ENCODE measurements at places on chromosomes 7 and 10.

DNA sequence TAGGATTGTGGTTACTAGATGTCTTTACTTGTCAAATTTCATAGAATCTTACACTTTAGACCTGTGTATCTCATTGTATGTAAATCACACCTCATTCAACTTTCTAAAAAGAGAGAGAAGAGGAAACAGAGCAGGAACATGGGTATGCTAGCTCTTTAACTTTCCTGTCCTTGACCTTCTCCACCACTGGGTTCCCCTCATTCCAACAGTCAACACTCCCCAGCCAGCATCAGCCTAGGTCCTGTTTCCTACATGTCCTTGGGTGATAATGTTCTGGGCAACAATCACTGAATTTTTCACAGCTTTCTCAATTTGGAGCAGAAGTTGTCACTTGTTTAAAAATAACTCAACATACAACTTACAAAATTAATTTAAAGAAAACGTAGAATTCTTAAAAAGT lies 9.2 kb upstream of the UNC5B start:
- DNase-seq = no peak

- DNase-seq = peak; percentile 7
Observed at GRCh38 chr10:96863922-96864543, 31.9 kb downstream of the LCOR start.

DNA sequence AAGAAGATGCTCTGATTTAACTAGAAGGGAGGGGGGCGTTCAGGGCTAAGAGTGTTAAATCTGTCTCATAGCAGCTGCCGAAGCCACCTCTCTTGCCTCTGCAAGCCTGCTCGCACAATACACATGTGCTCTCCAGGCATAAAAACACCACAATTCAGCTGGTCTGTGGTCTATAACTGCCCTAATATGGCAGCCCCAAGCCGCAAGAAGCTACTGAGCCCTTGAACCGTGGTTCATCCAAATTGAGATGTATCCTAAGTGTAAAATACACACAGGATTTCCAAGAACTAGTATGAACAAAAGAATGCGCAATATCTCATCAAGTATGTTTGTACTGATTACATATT lies 70.8 kb upstream of the FGFR2 start:
- DNase-seq = no peak

- DNase-seq = no peak
Observed at GRCh38 chr10:111265341-111265740, 188.5 kb downstream of the ADRA2A start.

DNA sequence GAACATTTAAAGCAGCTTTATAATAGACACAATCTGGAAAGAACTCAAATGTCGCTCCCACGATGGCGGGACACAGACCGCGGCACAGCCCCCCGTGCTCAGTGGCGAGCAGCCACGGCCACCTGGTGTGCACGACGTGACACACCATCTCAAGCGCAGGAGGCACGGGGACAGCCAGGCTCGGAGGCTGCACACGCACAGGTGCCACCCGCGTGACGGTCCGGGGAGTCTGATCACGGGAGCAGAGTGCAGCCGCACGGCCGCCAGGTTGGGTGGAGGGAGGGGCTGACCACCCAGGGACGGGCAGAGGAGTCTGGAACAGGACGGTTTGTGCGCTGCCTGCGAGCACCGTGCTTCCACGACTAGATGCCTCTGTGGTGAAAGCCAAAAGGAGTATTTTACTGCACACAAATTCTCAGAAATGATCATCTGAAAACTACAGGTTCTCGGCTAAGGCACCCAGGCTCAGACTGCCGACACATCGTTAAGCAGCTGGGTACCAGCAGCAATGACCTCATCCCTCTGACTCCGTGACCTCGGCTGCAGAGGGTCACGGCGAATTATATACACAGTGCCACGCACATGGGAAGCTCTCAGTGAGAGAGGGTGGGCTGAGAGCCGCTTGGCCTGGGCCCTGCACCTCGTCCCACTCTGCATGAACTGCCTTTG lies 7.5 kb upstream of the GPER1 start:
- no peak for DNase-seq

GRCh38 chr7:3589752-3590151 lies 288.7 kb downstream of the SDK1 start:
- no peak for DNase-seq

- DNase-seq = no peak
Observed at GRCh38 chr7:101936223-101936610, 118.8 kb downstream of the CUX1 start.

DNA sequence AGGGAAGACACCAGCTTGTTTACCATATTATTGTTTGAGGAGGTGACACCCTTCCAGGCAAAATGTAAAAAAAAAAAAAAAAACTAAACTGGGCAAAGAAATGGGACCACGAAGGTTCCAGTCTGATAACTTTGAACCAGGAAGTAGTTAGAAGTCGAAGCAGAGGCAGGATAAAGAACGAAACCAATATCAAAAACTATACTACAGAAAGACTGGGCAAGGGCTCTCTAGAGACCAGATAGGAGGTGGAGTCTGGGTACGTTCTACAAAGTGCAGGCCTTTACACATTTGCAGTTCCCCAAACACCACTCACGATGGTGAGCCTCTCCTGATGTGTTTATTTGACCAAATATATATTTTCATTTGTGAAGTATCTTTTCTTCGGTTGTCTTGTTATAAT lies 125.7 kb upstream of the CDK1 start:
- DNase-seq = no peak

DNA sequence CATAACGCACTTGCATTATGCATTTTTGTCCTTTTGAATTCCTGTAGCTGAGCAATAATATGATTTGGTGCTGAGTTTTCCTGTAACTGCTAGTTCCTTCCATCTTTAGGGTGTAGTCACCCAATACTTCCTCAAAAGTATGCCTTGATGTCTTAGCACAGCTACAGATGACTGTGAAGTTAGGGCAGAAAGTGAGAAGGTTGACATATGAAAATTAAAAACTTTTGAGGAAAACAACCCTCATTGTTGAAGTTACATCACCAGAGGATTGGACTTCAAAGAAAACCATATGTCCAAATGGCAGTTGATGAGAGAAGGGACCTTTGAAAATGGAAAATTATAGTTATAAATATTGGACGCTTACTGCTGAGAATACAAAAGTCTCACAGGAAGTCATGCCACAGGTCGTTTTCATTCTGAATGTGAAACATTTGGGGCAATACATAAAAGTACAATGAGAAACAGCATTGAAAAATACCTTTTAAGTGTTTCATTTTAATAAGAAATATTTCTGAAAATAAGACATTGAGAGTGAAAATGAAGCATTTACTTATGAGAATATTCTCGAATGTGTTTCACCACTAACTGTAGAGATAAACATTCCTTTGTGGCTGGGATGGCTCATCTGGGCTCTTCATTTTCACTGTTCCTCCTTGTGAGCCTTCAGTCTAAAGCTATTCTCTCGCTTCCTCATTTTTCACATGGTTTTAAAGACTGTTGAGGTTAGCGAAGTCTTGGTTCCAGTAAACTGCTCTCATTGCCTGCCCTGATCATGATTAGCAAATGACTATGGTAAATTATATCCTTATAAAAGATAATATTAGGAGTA lies 61.4 kb upstream of the NME8 start:
- no peak for DNase-seq

DNA sequence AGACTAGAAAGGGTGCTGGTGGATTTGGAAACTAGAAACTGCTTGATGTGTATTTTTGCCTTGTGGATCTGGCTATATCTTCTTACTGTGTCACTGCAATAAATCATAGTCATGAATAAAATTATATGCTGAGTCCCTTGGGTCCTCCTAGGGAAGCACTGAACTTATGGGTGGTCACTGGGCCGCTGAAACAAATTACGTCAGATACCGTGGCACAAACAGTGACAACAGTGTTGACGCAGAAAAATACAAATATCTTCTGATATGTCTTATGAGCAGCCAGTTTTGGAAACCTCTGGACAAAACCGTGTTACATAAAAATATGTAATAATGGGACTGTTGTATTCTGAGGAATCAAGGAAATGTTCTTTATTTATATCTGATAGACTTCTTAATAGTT lies 260.1 kb upstream of the SORCS1 start:
- DNase-seq = no peak

DNA sequence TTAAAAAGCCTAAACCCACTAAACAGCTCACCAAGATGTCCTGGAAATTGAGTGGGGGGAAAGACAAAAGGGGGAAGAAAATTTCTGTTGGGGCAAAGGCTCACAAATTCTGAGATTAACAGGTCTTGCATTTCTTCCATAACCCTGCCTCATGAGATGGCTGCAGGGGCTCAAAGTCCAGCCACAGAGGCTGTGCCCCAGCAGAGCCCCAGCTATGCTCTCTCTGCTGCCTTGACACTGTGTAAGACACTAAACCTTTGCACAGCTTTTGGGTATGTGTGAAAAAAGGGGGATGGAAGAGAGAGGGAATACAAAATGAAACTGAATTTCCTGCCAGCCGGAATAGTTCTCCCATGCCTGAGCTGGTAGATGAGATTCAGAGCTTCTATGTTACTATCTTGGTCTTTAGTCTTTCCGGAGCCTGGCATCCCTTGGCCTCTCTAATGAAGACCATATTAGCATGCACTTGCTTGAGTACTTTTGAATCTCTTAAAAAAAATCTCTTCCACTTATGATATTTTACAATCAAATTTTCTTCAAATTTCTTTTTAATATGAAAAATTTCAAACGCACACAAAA lies 240.0 kb upstream of the IMMP2L start:
- no peak for DNase-seq

GRCh38 chr7:132755538-132756483 lies 179.5 kb upstream of the PLXNA4 start:
- no peak for DNase-seq

DNA sequence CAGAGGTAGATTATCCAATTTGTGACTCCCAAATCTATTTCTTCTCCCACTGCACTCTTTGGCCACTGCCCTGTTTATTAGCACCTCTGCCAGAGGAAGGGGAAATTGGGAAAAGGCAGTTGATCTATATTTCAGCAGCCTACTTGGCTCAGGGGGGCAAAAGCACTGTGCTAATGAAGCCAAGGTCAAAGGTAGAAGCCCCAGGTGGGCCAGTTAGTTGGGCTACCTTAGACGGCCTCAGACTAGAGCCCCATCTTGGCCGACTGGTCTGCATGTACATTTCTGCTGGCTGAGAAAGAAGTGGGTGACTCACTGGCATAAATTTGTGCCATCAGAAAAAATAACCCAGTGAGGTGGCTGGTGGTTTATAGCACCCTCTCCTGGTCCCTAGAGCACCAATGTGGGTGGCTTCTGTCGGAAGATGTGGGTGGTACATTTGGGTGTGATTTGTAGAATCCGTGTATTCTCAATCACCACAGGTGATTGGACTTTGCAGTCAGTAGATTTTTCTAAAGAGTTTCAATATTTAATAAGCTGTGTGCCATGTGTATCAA lies 293.3 kb upstream of the MKI67 start:
- no peak for DNase-seq

- DNase-seq = no peak
Observed at GRCh38 chr10:13594641-13595040, 7.9 kb downstream of the PRPF18 start.

- DNase-seq = no peak
Observed at GRCh38 chr7:132577206-132578049, 1.2 kb upstream of the PLXNA4 start.

- DNase-seq = no peak
Observed at GRCh38 chr10:72043016-72043834, 45.1 kb downstream of the SPOCK2 start.

DNA sequence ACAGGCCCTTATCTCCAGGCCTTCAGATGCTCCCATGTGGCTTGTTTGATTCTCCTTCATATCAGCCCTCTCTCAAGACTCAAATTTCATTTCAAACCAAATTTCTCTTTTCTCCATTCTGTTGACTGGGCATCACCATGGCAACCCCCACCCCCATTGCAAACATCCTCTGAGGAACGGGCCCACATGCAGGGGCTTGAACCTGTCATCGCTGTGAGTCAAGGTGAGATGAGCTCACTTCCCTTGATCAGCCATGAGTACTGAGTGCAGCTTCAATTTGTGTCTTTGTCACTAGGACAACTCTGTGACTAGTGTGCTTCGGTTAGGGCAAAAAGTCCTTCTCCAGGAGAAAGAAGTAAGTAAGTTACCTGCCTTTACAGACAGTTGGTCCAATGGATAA lies 41.9 kb downstream of the CALML3 start:
- DNase-seq = peak; percentile 58

DNA sequence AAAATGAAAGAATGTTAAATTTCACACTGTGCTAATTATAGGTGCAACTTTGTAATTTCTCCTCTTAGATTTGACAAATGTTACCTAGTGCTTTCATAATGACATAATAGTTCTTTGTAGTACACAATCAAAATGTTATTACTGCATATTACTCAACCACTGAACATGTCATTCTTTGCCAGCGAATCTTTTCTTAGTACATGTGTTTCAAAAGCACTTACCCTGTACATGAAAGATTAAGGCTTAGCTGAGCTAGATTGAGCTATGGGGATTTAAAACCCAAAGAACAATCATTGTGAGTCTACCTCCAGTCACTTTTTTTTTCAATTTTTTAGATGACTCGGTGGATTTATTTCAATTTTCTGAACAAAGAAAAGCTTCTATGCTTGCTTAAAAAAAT lies 123.5 kb upstream of the FERD3L start:
- DNase-seq = no peak

- no peak for DNase-seq
Observed at GRCh38 chr7:148397551-148397950, 193.0 kb upstream of the C7orf33 start.

GRCh38 chr7:150879345-150879744 lies 27.0 kb downstream of the AOC1 start:
- DNase-seq = no peak

DNA sequence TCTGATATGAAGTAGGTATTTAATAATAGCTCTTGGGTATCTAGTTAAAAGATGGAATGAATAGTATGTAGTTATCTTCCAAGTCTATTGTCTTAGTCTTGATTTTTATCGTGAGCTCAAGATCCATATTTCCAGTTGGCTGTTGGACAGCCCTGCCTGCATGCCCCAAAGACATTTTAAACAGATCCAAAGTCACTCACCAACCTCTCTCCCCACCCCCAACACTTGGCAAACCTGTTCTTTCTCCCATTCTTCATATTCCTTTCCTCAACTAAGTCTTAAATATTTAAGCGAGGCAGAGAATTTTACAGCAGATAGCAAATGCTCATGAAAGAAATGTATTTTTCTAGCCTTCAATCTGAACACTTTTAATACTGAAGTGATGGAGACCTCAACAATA lies 80.7 kb upstream of the PALS2 start:
- DNase-seq = no peak

DNA sequence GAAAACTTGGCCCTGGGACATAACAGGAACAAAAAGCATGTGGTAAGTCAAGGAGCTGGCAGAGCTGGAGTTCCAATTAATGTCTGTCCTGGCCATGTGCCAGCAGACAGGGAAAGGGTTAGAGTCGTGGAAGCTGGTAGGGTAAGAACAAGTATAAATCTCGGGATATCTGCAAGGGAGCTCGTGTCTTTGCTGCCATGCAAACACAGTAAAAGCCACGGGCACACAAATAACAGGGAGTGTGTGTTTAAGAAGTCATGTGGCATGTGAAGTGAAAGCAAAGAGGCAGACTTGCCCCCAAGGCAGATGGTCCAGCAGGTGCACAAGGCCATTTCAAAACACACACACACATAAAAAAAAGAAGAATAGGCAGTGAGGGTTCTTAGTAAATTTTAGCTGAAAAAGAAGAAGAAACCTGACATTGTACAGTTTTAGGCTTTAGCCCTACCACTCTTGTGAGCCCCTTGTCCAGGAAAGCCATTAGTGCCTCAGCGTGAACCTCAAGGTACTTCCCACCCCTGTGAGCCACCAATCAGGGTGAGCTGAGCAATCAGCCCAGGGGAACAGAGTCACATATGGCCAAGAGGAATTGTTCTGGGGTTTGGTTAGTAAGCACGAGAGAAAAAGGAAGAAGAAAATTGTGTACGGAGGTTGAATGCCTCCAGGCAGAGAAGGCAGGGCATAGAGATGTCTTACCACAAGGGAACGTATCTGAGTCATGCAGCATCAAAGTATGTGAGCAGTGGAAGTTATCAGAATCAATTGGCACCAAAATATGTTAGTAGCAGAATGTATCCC lies 32.8 kb upstream of the ARHGAP12 start:
- no peak for DNase-seq

All from CD4-positive, alpha-beta T cell treated with Interleukin-2 at 100 ng/mL for 4 hours (primary cell).